ENCODE measurements at places on chromosomes 1 and 21. TPM values are rescaled to one million over a fixed set of nuclear protein-coding genes. Genes with fewer than 3 reads are reported as not detected.

The KCNH1 gene
- total RNA-seq = not detected

The LHX8 gene
- total RNA-seq = not detected

The SPRR4 gene
- not detected for total RNA-seq

The ESRRG gene
- 0.18 TPM for total RNA-seq

The SPATA21 gene
- not detected for total RNA-seq

The KRTAP13-2 gene
- not detected for total RNA-seq

The TPRG1L gene
- 44.4 TPM for total RNA-seq

The SLC45A3 gene
- total RNA-seq = 1.7 TPM

The CDCA8 gene
- 0.25 TPM for total RNA-seq

The HAO2 gene
- not detected for total RNA-seq

The PGBD5 gene
- total RNA-seq = not detected

The SLFNL1 gene
- 0.09 TPM for total RNA-seq

The PHLDA3 gene
- total RNA-seq = 164 TPM

The PCSK9 gene
- 2.5 TPM for total RNA-seq

The TEX38 gene
- not detected for total RNA-seq

The SAMSN1 gene
- total RNA-seq = not detected

The HNRNPCL2 gene
- total RNA-seq = not detected

Data from fibroblast of the aortic adventitia (primary cell).